ENCODE measurements at places on chromosomes 16 and 17. TPM values are rescaled to one million over a fixed set of nuclear protein-coding genes. Genes with fewer than 3 reads are reported as not detected.

ABCC11 gene
- total RNA-seq, result 1.4 TPM

REXO5 gene
- 4.2 TPM for total RNA-seq

CCL8 gene
- not detected for total RNA-seq

WFIKKN1 gene
- total RNA-seq, result 5.4 TPM

GSDMA gene
- total RNA-seq, result not detected

SPAG9 gene
- total RNA-seq, result 246 TPM

TEX14 gene
- 1.4 TPM for total RNA-seq

CLEC18A gene
- total RNA-seq, result 4.2 TPM

BANP gene
- total RNA-seq, result 32.5 TPM

RPL13 gene
- 632 TPM for total RNA-seq

FOXL1 gene
- total RNA-seq, result 0.18 TPM

CBFA2T3 gene
- 15.8 TPM for total RNA-seq

FOXF1 gene
- 1.7 TPM for total RNA-seq

CPHXL2 gene
- total RNA-seq, result not detected

CDK3 gene
- total RNA-seq, result 7.2 TPM

KCNJ18 gene
- total RNA-seq, result not detected

ITGAL gene
- 3.2 TPM for total RNA-seq

PRR35 gene
- total RNA-seq, result not detected

MEIOC gene
- 0.14 TPM for total RNA-seq
